ENCODE measurements at places on chromosomes 13 and 19. TPM values are rescaled to one million over a fixed set of nuclear protein-coding genes. Genes with fewer than 3 reads are reported as not detected.

DNA sequence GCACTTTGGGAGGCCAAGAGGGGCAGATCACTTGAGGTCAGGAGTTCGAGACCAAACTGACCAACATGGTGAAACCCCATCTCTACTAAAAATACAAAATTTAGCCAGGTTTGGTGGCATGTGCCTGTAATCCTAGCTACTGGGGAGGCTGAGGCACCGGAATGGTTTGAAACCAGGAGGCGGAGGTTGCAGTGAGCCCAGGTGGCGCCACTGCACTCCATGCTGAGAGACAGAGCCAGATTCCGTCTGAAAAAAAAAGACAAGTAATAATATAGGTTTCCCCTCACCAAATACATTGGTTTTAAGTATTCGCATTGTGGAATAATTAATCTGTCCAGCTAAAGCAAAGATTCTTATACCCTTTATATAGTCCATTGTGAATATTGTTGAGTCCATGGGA, 1544.6 kb downstream of the OLFM4 start:
- DNase-seq = no peak

Gene ZSCAN4
- not detected for total RNA-seq

Gene GGACT
- total RNA-seq = 0.92 TPM

Gene TMEM255B
- 14.9 TPM for total RNA-seq

All from thoracic aorta (tissue), 2 donors.